ENCODE measurements at places on chromosomes 1 and 21.
A peak's percentile ranks its signal among the peaks of the same experiment; 100 is the strongest.

- DNase-seq: no peak
Observed at GRCh38 chr1:159889202-159889601, 10.8 kb downstream of the CFAP45 start.

GRCh38 chr1:197921235-197922069, 4.3 kb downstream of the LHX9 start:
- no peak for DNase-seq

DNA sequence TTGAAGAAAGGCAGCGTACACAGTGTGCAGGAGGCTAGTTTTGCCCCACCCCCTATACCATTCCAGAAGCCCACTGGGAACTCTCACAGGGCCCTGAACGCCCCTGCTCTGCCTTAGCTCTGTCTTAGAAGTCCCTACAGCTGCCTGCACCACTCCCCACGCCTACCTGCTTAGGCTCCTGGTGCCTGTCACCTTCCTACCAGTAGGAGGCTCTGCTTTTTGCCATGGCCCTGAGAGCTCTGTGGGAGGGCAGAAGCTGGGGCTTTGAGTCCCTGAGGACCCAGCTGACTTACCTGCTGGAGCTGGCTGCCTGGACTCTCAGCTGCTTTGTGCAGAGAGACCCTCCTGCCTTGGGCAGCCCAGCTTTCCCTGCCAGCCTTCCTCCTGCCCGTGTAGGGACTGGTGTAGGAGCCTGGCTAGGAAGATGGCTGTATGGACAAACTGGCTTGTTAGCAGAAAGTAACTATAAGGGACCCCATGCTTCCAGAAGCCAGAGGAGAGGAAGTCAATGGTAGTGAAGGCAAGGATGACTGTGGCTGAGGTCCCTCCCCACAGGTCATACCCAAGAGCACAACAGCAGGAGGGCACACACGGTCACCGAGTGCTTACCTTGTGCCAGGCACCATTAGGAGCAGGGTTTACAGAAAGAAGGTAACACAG, 9.8 kb upstream of the CELSR2 start:
- peak; percentile 49 for DNase-seq

DNA sequence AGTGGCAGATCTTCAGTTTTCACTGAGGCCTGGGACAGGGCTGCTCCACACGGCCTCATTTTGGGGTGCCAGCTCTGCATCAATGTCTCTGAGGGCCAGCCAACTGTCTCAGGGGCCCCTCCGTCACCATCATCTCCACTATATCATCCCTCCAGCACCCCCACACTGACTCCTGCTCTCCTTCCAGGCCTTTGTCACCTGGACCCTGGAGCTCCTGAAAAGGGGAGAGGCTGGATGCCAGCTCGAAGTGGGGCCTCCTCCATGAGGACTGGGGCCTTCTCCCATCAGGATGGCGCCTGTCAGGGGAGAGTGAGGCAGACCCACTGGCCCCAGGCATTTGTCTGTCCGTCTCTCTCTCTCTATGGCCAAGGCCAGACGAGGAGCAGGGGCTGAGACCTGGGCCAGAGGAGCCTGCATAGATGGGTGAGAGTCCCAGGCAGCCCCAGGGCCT, 44.7 kb upstream of the LRP8 start:
- peak; percentile 5 for DNase-seq

- no peak for DNase-seq
Observed at GRCh38 chr1:36093929-36094328, 5.2 kb downstream of the ADPRS start.

- no peak for DNase-seq
Observed at GRCh38 chr1:10992864-10993263, 19.6 kb upstream of the TARDBP start.

DNA sequence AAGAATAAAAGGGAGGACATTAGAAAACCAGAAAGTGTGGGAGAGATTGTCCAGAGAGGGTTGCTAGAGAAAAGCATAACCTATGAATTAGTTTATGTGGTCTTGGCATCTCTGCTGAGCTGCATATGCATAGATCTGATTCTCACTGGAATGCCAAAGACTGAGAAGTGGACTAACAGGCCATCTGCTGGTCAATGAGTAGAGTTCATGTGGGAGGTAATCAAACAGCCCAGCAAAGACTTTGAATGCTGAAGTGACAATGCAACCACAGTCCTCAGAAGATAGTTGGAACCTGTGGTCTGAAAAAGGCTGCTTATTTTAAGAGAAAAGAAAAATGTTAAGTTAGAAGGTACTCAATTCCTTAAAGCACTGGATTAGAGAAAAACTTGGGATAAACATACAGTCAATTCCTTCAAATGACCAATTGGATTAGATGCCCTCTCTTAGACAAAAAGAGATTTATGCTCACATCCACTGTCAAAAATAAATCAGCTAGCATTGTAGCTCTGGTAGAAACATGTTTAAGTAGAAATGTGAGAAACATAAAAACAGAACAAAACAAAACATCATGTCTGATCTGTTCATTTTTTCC, 382.8 kb downstream of the AMY1C start:
- DNase-seq: no peak

DNA sequence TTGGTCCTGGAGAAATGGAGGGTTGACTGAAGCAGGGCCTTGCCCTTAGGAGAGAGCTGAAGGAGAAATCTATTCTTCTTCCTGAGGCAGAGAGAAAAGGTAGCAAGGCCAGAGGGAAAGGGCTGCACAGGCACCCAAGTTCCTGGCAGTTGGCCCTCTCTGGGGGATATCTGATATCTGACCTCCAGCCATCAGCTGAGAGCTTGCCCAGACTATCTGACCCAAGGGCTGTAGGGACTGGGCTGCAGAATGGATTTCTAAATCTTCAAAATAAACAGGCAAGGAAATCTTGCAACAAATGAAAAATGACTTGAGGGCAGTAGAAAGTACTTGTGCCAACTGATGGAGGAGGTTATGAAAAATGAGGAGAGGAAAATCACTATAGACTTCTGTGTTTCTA, 498 bp upstream of the CLCA2 start:
- DNase-seq: no peak

DNA sequence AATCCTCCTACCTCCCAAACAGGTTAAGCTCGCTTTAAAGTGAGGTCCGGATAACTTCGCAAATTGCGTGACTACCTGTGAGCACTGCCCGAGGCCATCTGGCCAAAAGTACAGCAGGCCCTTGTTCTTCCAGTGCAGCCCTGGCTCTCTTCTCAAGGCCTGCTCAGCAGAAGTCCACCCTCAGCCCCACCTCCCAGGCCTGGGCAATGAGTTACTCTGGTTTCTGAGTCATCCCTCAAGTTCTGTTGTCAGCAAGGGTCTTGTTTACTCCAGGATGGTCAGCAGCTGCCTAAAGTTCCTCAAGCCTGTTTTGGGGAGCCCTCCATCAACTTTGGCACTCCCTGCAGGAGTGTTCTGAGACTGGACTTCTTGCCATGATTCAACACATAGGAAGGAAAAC, 101.7 kb downstream of the BCAR3 start:
- DNase-seq: no peak

GRCh38 chr1:31595836-31596736, 19.8 kb downstream of the TINAGL1 start:
- no peak for DNase-seq

DNA sequence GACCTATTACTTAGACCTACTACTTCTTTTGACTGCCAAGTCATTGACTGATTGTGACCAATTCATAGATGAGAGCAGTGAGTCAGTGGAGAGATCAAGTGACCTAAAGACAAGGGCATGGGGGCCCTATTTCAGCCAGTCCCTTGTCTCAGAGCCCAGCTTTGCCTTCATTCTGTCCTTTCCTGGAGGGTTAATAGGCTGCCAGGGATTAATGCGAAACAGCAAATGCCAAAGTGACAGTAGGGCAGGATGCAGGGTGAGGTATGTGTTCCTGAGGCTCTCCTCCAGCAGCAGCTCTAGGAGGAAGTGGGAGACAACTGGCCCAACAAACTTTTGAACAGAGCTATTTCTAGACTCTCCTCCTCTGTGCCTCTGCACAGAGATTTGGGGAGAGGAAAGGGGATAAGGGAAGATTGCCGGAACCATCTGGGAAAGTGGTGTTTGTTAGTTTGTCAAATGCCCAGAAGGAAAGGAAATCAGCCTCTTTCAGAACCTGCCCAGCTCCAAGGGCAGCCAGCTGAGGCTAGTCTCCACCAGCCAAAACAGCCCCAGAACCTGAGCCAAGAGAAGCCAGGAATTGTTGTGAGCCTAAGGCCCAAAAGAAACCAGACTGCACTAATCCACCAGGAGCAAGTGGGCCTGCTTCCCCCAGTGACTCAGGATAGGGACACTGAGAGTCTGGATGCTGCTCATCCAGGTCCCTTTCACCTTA, 4.9 kb upstream of the S100A3 start:
- peak; percentile 5 for DNase-seq

DNA sequence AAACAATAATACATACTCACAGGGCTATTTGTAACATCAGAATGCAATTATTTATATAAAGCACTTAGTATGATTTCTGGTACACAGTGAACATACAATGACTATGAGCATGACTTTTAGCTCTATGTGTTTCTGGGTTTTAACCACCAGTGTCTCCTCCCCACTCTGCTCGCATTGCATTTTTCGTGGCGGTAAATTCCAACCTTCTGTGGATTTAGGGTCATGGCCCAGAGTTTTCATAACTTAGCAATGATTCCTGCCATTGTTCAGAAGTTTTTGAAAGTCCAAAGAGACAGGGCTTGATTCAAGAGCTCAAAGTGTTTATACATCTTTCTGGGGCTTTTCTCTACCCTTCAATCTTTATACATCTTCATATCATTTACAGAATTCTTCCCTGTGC, 191.3 kb downstream of the BACH1 start:
- DNase-seq: no peak

DNA sequence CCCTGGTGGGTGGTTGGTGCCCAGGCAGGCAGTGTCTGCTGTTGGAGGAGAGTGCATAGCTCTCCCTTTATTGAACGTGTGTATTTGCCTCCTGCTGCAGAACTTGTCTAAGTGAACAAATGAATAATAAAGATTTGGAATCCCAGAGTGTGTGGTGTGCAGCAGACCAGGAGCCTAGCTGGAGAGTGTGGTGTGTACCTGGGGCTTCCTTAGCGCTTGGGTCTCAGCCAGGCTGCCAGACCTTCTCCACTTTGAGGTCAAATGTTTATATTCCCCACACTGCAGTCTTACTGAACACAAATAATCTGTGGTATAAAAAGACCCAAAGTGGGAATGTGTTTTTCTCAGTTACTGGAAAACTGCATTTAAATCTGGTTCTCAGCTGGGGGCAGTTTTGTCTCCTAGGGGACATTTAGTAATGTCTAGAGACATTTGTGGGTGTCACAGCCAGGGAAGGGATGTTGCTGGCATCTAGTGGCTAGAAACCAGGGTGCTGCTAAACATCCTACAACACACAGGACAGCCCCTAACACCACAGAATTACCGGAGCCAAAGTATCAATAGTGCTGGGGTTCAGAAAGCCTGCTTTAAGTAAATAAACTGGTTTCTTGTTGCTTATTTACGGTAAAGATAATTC, 23.6 kb downstream of the SLC37A1 start:
- peak; percentile 62 for DNase-seq

DNA sequence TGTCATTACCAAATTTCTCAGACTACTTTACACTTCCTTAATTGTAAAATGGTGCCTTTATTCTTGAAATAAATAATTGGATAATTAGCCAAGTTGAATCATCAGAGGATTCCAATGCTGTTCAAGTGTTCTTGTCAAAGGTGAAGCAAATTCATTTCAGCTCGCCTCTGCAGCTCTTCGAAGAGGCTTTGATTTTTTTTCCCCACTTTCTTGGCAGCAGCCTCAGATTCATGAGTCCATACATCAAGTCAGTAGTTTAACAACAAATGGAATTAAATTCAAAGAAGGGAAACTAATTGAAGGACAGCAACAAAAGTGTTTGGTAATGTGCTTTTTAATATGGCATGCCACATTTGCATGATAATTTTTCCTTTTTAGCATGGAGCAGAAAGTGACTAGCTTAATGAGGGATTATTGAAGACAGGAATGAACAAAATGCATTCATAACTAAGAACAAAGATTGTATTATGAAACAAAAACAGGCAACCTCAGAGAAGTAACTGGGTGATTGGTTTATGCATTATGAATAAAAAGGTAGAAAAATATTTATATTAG, 239.0 kb downstream of the USH2A start:
- DNase-seq: no peak

- no peak for DNase-seq
Observed at GRCh38 chr1:53578358-53578757, 119.2 kb downstream of the DMRTB1 start.
